ENCODE measurements at places on chromosomes 16 and 17.

DNA sequence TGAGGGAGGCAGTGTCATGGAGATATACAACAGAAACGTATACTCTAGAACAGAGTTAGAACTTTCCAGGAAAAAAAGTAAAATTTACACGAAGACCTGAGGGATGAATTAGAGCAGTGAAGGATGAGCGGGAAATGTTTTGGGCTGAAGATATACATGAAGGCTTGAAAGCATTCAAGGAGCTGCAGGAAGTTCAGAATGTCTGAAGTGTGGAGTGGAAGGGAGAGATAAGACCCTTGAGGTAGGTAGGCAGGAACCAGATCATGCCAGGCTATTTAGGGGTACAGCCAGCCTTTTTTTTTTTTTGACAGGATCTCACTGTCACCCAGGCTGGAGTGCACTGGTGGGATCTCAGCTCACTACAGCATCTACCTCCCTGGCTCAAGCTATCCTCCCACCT, 3.2 kb upstream of the NLK start:
- no peak for DNase-seq

DNA sequence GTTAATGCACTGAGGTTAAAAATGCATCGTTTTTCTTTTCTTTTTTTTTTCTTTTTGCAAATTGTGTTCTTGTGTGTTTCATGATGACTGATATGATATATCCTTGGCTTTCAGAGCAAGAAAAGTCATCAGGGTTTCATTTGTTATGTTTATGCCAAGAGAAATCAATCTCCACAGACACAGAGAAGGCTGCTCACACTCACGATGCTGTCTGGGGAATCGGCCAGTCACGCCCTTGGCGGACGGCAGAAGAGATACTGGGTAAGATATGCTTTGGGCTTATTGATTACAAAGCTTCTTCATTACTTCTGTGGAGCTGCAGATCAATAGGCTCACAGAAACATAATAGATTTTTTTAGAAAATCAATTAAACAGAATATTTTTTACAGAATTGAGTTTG, 42.2 kb upstream of the TNRC6C start:
- no peak for DNase-seq

DNA sequence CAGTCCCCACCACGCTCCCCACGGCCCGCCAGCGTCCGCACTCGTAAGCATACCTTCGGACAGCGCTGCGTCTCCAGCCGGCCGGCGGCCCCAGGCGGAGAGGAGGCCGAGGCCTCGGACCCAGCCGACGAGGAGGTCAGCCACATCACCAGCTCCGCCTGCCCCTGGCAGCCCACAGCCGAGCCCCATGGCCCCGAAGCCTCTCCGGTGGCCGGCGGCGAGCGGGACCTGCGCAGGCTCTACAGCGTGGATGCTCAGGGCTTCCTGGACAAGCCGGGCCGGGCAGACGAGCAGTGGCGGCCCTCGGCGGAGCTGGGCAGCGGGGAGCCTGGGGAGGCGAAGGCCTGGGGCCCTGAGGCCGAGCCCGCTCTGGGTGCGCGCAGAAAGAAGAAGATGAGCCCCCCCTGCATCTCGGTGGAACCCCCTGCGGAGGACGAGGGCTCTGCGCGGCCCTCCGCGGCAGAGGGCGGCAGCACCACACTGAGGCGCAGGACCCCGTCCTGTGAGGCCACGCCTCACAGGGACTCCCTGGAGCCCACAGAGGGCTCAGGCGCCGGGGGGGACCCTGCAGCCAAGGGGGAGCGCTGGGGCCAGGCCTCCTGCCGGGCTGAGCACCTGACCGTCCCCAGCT, 4.9 kb downstream of the TPSG1 start:
- no peak for DNase-seq

- DNase-seq, result no peak
Observed at GRCh38 chr17:68288375-68288774, 2.6 kb downstream of the SLC16A6 start.

DNA sequence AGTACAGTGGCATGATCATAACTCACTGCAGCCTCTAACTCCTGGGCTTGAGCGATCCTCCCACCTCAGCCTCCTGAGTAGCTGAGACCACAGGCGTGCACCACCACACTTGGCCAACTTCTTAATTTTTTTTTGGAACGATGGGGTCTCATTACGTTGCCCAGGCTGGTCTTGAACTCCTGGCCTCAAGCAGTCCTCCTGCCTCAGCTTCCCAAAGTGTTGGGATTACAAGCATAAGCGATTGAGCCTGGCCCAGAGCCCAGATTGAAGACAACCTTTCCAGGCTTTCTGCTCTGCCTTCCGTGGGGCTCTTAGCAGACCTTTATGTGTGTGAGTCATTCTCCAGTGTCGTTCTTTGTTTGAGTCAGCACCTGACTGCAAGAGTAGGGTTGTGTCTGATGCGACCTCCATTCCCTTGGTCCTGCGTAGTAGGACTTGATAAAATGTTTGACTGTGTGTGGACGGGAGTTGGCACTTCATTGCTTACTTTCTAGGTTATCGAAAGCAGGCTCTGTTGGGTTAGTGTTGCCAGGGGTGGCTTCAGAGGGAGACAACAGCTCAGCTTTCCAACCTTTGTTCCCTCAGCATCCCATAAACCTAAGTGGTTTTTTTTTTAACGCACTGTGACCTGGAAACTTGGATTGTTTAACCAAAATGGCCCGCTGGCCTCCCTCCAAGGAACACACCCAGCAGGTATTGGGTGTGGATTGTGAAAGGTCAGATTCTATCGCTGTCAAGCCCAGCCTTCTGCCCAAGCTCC, 26.4 kb downstream of the EEF2K start:
- no peak for DNase-seq

GRCh38 chr17:56939869-56940484, 20.9 kb downstream of the COIL start:
- DNase-seq, result no peak

DNA sequence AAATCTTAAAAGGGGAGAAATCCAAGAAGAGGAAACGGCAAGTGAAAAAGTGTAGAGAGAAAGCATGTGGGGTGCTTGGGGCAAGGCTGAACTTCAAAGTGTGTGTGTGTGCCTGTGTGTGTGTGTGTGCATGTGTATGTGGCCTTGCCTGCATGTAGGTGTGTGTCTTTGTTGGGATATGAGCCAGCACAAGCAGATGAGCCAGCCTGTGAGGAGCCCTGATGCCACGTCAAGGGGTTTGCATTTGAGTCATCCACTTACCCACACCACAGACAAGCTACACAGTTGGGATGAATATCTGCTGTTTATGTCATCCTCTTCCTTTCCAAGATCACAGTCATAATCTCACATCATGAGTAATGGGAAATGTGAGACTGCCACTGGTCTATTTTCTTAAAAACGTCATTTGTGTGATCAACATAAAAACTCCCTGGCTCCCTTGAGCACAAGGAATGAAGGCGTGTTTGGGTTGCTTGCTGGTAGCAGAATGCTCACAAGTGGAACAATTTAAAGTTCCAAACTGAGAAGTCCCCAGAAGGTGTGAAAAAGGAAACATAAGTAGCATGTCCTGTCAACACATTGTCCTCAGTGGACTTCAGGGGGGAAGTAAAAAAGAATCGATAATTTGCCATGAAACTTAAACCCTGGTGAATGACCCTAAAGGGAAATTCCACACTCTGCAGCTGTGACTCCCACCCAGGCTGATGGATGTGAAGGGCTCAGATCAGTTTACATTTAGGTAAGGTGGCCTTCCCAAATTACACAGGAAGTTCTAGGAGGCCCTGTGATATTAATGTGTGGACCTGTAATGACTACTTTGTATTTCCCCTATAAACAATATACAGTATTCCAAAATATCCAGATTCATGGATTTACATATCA, 14.7 kb downstream of the KCTD19 start:
- no peak for DNase-seq

DNA sequence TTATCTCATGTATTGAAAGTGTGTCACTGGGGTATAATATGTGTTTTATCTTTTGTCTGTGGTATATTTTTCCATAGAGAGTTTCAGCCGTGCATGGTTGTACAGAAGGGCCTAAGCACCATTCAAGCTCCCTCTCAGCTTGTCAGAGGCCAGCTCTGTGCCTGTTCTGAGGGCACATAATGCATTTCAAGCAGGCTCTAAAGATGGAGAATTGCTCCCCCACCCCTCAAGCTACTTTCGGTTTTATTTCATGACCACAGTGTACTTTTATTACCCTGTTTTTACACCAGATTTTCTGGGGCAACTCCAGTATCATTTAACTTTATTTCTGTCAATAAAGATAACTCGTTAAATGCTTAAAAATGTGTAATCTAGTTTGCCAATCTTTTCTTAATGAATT, 131.7 kb downstream of the SHISA6 start:
- no peak for DNase-seq

- DNase-seq, result no peak
Observed at GRCh38 chr16:82935766-82936165, 309.0 kb downstream of the CDH13 start.

- DNase-seq, result no peak
Observed at GRCh38 chr16:85440744-85441143, 172.4 kb upstream of the GSE1 start.

DNA sequence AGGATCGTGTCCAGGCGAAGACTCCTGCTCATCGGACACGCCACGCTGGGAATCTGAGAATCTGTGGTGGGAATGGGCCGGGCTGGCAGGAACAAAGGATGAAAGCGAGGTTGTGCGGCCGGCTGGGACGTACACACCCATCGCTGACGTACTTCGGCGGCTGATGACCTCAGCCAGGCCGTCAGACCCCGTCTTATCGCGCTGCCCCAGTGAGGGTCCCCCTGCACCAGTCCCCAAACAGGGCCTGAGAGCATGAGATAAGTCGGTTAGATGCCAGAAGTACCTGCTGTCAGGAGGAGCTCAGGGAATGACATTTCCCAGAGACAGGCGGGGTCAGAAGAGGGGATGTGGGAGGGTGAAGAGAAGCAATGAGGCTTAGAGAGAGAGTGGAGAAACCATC, 16.0 kb upstream of the SP6 start:
- no peak for DNase-seq

DNA sequence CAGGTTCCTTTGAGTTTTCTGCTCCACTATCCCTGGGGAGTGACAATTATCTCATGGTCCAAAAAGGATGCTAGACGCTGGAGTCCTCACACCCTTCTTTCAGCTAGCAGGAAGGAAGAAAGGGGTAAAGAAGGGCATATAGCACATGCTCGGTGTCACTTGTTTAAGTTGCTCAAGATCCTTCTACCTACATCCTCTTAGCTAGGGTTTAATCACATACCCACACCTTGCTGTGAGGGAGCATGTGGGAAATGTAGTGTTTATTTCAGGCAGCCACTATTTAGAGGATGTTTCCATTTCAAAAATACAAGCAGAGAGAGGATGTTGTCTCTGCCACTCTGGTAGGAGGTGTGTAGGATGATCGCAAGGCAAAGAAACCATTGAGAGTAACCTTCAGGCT, 4.5 kb downstream of the PRKCB start:
- no peak for DNase-seq

GRCh38 chr17:19424934-19425868, 14.2 kb downstream of the RNF112 start:
- DNase-seq, result no peak

DNA sequence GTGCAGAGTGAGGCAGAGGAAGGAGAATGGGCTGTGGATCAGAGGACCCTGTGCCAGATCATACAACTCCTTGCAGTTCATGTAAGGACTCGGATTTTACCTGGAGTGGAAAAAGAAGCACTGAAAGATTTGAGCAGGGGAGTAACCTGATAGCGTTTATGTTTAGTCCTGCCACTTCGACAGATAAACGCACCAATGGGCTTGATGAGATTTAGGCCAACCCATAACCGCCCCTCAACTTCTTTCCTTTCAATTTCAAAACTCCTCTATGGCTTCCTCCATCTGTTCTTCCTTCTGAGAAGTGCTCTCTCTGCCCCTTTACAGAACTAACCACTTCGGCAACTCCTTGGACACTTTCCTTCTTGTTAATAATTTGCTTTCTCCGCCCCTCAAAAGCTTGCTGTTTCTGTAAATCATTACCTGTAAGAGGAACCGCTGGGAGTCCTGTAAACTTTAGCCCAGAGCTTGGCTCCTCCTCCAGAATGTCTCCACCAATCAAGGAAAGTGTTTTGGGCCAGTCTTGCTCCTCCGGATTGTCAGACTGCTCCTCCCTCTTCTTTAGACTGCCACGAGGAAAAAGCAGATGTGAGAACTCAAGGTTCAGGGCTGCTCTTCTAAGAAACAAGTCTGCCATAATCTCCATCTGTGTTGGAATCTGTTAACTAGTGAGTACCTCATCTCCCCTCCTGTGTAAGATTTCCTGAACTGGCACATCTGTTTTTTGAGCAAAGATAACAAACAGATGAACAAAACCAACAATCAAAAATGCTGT, at the start of gene ACSM3:
Gene ACSM3, plus strand, starts transcription at position 554 of the 772 bp plus-strand sequence. CDS start 6,021 bp downstream, outside the sequence.
- DNase-seq, result no peak

- no peak for DNase-seq
Observed at GRCh38 chr17:32980230-32980629, 11.4 kb upstream of the SPACA3 start.

DNA sequence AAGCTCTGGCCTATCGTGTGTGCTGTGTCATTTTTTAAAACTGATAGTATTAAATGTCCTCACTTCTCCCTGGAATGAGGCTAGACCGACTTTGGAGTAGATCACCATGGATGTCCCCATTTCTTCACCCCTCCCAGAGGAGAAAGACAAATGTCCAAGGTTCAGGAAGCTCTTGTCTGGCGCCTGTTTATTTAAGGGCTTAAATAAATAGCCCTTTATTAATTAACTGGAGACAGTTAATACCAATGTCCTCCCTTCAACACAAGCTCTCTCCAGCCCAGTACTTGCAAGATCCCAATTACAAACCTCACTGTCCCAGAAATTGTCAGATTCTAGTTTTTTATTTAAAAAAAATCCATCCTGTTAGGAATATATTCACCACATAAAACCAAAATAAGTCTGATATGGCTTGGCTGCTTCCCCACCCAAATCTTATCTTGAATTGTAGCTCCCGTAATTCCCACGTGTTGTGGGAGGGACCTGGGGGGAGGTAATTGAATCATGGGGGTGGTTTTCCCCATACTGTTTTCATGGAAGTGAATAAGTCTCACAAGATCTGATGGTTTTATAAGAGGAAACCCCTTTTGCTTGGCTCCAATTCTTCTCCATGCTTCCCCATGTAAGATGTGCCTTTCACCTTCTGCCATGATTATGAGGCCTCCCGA, 344.4 kb downstream of the SHISA9 start:
- DNase-seq, result no peak

GRCh38 chr17:7888184-7888920, at the start of gene CHD3:
TSS of gene CHD3 (plus strand) at chr17:7888789. CDS start at chr17:7889001, 212 bp downstream.
- DNase-seq, result no peak

- no peak for DNase-seq
Observed at GRCh38 chr16:86619239-86619794, 41.0 kb downstream of the FOXL1 start.

- no peak for DNase-seq
Observed at GRCh38 chr17:82775001-82775823, 23.3 kb downstream of the TBCD start.

- DNase-seq, result no peak
Observed at GRCh38 chr16:4172070-4172469, 55.8 kb upstream of the ADCY9 start.

DNA sequence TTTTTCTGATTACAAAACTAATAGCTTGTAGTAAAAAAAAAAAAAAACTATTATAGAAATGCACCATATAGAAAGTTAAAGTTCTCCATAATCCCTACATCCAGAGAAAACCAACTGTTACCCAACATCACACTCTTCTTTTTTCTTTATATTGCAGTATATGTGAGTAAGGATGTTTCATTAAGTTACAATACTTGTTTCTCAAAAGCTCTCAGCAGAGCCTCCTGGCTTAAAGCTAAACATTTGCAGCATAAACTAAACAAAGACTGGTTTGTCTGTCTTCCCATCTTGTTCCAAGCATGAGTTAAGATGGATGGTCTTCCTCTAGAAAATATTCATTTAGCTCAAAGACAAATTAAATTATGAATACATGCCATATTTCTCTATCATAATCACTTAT, 25.2 kb downstream of the GRB2 start:
- DNase-seq, result no peak
